ENCODE measurements at places on chromosomes 5 and 9.

- no peak for DNase-seq
Measured at GRCh38 chr9:110650261-110650660, 18.3 kb upstream of the MUSK start.

- no peak for DNase-seq
Measured at GRCh38 chr5:95422838-95423237, 31.7 kb downstream of the FAM81B start.

DNA sequence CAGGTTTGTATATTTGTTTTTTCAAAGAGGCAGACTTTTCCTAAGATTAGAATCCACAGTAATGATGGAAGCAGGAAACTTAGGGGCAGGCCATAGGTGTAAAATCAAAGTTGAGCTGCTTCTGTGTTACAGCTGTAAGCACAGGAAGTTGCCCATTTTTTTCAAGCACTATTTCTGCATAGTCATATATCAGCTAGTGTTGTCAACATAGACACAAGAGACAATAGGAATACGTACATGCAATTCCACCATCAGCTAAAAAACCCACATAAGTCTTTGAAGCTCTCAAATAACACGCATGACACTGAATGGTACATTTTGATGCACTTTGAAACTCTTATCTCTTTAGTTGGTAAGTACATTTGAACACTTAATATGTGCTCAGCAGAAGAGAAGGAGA is 20.2 kb upstream of the SMIM15 start:
- no peak for DNase-seq

DNA sequence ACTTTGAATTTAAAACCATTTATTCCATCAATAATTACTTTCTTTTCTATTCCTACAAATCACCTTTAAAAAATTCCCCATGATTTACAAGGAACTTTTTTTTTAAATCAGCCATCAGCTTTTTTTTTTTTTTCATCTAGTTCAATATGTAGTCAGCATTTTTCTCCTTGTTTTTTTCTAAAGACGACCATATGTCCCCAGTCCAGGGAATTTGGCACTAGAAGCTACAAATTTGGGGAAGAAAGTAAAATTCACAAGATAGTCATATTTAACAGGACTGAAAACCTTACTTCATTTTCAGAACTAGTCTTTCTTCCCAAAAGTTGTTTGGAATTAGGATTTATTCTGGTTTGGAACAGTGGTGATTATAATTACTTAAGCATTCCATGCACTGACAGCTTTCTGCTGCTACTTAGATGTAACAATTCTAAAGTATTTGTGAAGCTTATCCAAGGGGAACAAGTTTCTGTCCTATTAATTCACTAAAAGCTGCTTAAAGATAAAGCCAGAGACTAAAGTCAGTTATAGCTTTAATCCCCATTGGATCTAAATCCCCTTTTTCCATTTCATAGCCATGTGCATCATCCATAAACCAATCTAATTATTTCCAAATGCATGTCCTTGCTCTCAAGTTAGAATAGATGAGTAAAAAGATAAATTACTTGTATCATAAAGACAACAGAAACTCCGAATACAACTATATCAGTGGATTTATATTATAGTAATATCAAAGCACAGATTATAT is 7.4 kb upstream of the SNCAIP start:
- DNase-seq: no peak

DNA sequence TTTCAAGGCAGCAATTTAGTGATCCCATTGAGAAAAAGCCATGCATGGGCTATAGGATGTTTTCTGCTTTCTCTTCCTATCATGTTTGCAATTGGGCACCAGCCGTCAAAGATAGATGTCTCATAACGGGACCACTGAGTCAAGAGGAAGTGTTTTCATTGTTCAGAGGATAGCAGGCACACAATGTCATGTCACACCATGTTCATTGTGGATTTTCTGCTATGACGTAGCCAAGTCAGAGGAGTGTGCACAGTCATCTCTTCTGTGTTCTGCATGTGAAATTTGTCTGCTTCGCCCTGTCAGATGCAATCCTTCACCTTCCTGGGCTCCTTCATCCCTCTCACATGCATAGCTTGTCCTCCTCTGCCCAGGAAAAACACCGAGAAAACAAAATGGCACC is 106.0 kb downstream of the CD180 start:
- no peak for DNase-seq

DNA sequence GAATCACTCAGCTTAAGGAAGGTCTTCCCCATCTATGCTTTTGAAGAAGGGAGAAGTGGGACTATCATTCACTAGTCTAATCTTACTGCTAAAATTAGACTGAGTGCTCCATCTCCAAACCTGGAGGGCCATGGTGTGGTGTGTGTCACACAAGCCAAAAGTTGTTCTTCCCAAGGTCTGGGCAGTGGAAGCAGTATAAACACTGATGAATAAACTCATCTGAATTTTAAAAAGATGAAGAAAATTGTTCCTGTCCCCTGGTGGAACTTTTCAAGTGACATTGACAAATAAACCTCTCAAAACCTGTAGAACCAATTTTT is 16.2 kb downstream of the STX17 start:
- DNase-seq: no peak

Data from smooth muscle cell of the brain vasculature (primary cell).